ENCODE measurements at places on chromosomes 5 and 9.

GRCh38 chr9:124222109-124222508, 35.6 kb upstream of the NEK6 start:
- no peak for DNase-seq

DNA sequence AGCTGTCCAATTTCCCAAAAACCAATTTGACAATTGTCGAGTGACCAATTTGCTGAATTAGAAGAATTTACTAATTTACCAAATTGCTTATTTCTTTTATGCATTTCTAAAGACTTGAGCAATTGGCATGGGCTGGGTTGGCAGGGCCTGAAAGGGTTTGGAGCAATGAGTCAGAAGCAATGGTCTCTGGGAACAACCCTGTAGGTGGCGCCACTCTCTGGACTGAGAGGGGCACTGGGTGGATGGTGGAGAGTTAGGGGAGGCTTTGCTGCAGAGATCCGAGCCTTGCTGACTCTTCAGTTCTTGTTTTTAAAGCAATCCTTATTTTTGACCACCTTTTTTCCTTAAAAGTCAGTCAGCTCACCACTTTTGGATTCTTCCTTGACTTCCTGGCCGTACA, 71.5 kb upstream of the RPS23 start:
- peak; percentile 14 for DNase-seq

DNA sequence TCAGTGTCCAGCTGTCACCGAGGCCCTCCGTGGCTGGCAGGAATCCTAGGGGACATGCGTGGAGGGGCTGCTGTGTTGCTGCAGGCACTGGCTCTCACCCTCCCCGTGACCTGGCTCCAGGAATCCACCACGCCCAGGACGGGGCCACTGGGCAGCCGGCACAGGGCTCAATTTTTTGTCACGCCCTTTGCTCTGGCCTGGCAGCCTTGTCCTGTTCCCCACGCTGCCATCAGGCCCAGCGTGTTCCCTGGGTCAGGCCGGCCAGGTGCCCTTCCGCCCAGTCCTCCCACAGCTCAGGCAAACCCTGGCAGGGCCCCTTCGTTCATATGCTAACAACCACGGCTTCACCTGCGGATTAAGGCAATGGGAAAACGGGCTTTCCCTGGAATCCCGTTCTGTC, 37.3 kb downstream of the PROP1 start:
- DNase-seq: no peak

DNA sequence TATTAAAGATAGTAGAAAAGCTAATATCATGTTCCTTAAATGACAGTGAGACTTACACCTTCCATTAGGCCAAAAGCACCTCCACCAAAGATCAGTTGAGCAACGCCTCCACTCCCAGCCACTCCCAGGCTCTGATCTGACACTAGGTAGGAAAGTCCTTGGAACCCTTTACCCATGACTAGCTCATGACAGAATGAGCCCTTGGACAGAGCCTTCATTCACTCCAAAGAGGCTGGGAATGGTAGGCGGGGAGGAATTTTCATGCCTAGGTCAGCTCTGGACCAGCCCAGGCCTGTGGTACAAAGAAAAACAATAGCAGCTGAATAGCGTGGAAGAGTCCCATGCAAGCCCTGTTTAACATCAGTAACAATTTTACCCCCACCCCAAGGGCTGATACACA, 493.7 kb downstream of the NR2F1-AS1 start:
- no peak for DNase-seq

- no peak for DNase-seq
Measured at GRCh38 chr5:77568082-77568481, 70.4 kb downstream of the OTP start.
